Iris pigment epithelial cell (primary cell): ENCODE measurements at places on chromosomes 2 and 18.
A peak's percentile ranks its signal among the peaks of the same experiment; 100 is the strongest.

- DNase-seq = no peak
Measured at GRCh38 chr2:25380023-25380422, 38.3 kb upstream of the DNMT3A start.

GRCh38 chr2:127612111-127612822 lies 33.7 kb upstream of the GPR17 start:
- DNase-seq = no peak

- peak; percentile 20 for DNase-seq
Measured at GRCh38 chr2:174826051-174826450, 61.8 kb upstream of the CHRNA1 start.

DNA sequence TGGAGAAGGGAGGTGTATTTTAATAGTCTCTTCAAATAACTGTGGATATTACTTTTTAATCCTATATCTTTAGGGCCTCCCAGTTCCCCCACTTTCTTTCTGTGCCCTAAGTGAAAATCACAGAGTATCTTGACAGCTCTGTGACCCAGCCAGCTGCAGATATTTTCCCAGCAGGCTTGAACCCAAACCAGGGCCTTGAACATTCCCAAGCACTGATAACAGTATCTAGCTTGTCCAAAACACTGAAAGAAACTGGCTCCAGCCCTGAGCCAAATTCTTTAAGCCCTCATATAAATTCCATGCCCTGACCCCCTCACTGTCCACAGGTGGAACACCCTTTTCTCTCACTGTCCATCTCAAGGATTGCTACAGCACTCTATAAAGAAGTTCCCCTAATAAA lies 388.1 kb upstream of the CHAC2 start:
- DNase-seq = no peak

DNA sequence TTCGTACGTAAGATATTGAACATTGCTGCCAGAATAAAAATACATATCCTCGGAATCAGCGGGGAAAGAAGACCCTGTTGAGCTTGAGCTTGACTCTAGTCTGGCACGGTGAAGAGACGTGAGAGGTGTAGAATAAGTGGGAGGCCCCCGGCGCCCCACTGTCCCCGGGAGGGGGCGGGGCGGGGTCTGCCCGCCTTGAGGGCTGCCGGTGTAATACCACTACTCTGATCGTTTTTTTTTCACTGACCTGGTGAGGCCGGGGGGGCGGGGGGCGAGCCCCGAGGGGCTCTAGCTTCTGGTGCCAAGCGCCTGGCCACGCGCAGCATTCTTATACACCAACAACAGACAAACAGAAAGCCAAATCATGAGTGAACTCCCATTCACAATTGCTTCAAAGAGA lies 324.0 kb upstream of the REG3G start:
- DNase-seq = no peak

DNA sequence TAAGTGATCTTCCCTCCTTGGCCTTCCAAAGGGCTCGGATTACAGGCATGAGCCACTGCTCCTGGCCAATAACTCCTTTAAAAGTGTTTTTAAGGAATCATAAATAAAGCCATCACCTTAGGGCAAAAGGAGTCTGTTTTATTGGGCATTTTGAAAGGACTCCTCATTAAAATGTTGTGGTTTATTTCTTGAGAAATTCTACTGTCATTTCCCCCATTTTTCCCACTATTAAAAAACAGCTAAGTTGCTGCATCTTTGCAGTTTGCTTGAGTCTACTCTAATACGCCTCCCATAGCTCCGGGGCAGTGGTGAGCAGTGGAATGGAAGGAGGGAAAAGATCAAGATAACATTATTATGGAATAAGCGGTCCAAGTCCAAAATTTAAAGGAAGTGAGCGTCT lies 293.2 kb downstream of the PIEZO2 start:
- DNase-seq = no peak

GRCh38 chr18:72848503-72849237 lies 19.1 kb downstream of the NETO1 start:
- no peak for DNase-seq

GRCh38 chr2:101806123-101806522 lies 108.6 kb downstream of the MAP4K4 start:
- peak; percentile 79 for DNase-seq

GRCh38 chr18:66630831-66631230 lies 26.9 kb upstream of the CDH19 start:
- DNase-seq = no peak

GRCh38 chr2:237134321-237135230 lies 48.9 kb downstream of the COPS8 start:
- DNase-seq = no peak

DNA sequence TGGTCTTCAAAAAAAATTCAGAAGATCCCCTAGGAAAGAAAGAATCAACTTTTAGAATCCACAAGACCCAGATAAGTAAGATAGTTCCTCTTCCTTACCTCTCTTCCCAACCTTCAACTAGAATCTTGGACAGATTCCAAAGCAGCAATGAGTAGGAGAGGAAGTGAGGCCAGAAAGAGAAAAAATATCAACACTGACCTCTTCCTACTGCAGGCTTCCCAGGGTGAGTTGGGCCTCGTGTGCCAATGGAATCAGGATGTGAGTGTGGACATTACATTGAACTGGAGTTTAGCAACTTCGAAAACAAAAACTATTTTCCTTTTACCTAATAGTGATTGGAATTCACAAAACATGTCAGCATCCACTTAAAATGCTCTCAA lies 102.5 kb upstream of the PIEZO2 start:
- peak; percentile 17 for DNase-seq

DNA sequence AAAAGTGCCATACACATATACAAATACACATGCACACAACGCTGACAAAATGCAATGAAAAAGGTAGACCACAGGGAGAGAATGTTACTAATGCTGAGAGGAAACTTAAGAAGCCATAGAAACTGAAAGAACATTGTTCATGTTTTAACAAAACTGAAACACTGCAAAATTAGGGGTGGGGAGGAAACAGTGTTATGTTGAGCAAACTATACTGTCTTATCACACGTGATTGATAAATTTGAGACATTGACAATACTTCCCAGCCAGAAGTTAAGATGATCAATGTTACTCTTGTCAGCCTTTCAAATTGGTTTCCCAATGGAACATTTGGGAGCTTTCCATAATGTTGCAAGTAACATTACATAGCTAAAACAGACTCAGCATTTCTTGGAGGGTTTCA lies 165.5 kb downstream of the L3MBTL4 start:
- no peak for DNase-seq

GRCh38 chr2:229416116-229416694 lies 145.1 kb upstream of the PID1 start:
- DNase-seq = peak; percentile 98

GRCh38 chr2:27407798-27408491 lies 1.4 kb downstream of the PPM1G start:
- DNase-seq = peak; percentile 58

- DNase-seq = peak; percentile 98
Measured at GRCh38 chr2:54903736-54904554, 146.3 kb downstream of the RTN4 start.

GRCh38 chr2:160918906-160919503 lies 241.2 kb upstream of the TANK start:
- peak; percentile 65 for DNase-seq

- DNase-seq = no peak
Measured at GRCh38 chr2:52072949-52073348, 1041.0 kb upstream of the NRXN1 start.

GRCh38 chr18:76619621-76620315 lies 124.7 kb upstream of the ZNF516 start:
- no peak for DNase-seq

GRCh38 chr2:106970471-106971261 lies 84.7 kb upstream of the ST6GAL2 start:
- DNase-seq = peak; percentile 86

DNA sequence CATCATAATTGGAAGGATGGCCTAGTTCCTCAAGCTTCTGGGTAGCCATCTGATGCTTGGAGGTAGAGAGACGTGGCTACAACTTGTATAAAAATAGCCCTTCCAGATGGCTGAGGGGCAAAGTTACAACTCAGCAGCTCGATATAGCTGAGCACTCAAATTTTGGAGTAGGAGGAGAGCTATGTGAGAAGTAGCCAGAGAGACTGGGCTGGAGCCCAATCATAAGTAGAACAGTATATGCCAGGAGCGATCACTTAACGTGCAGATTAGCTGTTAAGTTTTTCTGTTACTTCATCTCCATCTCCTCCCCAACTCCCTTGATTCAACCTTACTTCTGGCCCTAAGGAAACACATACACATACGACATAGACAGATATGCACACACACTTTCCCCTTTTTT lies 28.8 kb downstream of the CNRIP1 start:
- DNase-seq = no peak

DNA sequence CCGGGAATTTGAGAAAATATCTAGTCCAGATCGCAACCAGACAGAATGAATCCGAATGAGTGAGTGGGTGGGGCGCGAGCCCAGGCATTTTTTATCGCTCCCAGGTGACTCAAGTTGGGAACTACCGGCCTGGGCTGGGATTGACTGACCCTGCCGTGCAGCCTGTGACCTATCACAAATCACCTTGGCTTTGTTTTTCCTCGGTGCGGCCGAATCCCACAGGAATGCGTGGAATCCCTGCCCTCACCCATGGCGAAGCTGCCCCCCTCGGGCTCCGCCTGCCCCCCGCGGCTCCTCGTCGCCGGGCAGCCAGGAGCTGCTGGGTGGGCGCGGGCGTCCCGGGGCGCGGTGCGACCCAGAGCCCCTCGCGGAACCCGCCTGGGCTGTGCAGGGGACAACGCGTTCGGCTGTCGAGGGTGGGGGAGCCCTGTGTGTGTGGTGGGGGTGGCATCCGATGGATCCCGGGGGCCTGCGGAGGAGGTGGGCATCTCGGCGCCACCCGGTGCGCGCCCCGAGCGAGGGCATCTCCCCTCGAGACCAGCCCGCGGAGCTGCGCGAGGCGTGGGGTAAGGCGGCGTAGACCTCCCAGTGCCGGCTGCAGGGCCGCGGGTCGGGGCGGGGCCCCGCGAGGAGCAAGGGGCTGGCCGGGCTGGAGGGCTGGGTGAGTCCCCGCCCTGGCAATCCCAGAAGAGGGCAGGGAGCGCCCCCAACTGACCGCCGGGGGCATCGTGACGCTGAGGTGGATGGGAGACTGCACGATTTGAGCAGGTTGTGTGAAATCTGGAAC lies 16.5 kb downstream of the B3GNT7 start:
- peak; percentile 74 for DNase-seq

- peak; percentile 77 for DNase-seq
Measured at GRCh38 chr18:67385455-67385854, 131.1 kb downstream of the DSEL start.

GRCh38 chr18:69177702-69178101 lies 223.0 kb upstream of the DOK6 start:
- DNase-seq = peak; percentile 30

DNA sequence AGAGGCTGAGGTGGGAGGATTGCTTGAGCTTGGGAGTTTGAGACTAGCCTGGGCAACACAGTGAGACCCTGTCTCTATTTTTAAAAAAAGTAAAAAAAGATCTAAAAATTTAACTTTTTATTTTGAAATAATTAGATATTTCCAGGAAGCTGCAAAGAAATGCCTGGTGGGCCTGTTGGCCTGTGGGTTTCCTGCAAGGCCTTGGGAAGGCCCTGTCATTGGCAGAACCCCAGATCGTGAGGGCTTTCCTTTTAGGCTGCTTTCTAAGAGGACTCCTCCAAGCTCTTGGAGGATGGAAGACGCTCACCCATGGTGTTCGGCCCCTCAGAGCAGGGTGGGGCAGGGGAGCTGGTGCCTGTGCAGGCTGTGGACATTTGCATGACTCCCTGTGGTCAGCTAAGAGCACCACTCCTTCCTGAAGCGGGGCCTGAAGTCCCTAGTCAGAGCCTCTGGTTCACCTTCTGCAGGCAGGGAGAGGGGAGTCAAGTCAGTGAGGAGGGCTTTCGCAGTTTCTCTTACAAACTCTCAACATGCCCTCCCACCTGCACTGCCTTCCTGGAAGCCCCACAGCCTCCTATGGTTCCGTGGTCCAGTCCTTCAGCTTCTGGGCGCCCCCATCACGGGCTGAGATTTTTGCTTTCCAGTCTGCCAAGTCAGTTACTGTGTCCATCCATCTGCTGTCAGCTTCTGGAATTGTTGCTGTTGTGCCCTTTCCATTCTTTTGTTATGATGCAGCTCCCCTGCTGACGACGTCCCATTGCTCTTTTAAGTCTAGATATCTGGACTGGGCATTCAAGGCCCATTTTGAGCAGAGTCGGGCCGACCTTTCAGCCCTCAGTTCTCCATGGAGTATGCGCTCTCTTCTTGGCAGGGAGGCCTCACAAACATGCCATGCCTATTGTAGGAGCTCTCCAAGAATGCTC lies 6.6 kb downstream of the PROC start:
- DNase-seq = no peak

DNA sequence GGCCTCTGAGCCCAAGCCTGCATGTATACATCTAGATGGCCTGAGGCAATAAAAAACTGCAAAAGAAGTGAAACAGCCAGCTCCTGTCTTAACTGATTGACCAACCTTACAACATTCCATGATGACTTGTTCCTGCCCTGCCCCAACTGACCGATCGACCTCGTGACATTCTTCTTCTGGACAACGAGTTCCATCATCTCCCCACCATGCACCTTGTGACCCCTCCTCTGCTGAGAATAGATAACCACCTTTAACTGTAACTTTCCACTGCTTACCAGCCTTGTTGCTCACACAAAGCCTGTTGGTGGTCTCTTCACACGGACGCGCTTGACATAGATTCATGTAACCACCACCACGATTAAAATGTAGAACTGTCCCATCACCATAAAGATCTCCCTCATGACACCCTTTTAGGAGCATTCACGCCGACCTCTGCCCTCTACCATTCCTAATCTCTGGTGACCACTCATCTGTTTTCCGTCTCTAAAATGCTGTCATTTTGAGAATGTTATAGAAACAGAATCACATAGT lies 120.1 kb upstream of the REV1 start:
- no peak for DNase-seq

- DNase-seq = no peak
Measured at GRCh38 chr2:109260116-109260855, 131.3 kb downstream of the SH3RF3 start.

GRCh38 chr2:225779829-225780228 lies 380.3 kb downstream of the NYAP2 start:
- no peak for DNase-seq

DNA sequence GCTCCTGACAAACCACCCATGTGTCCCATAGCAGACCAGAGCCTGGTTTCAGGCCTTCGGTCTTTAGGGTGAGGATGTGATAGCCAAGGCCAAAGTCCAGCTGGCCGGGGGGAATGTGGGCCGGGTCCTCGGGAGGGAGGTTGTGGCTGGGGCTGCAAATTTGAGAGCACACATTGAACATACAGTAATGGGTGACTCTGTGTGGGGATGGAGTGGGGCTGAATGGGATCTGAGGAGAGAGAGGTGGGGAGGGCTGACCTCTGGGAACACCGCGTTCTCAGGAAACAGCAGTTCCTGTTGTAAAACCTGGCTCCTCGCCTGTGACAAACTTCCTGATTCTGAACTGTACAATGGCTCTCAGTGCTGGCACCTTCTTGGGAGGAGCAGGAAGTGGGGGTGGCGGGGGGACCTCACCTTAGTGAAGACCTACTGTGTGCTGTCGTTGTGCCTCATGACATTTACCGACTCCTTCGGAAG lies 48.8 kb downstream of the MCFD2 start:
- DNase-seq = no peak
